ENCODE measurements at places on chromosomes 5 and 9.

DNA sequence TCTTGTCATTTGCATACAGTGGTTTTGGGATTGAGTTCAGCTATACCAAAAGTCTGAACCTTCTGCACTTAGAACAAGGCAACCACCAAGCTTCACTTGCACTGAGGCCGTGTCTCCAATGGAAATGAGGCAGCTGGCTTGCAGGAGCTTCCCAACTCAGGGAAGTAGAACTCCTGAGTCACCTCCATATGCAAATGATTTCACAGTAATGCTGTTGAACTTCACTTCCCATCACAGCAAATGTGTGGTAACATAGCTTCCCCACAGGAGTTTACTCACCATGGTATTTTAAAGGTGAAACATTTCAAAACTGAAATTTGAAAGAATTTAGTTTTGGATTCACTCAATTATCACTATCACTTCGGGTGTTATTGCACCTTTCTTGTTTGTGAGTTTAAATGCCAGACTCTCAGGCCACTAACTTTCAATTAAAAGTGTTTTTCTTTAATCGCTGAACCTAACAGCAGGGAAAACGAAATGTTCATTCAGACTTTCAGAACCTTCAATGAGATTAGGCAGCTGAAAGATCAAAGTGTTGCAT, 9.0 kb downstream of the CD274 start:
- DNase-seq = no peak

DNA sequence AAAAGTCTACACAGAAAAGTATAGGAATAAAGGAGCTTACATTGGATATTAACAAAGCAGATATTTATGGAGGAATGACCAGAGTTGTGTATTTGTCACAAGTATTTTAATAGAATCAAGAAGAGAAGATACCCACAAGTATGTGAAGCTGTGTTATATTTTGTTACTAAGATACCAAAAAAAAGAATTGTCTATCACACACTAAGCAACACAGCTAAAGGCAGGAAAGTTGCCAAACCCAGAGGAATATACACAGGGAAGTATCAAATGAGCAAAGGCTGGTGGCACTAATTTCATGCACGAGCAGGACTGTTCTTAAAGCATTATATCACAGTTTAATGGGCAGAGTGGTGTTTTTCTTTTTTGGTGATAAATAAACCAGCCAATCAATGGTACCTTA, 30.9 kb upstream of the RAI14 start:
- no peak for DNase-seq

DNA sequence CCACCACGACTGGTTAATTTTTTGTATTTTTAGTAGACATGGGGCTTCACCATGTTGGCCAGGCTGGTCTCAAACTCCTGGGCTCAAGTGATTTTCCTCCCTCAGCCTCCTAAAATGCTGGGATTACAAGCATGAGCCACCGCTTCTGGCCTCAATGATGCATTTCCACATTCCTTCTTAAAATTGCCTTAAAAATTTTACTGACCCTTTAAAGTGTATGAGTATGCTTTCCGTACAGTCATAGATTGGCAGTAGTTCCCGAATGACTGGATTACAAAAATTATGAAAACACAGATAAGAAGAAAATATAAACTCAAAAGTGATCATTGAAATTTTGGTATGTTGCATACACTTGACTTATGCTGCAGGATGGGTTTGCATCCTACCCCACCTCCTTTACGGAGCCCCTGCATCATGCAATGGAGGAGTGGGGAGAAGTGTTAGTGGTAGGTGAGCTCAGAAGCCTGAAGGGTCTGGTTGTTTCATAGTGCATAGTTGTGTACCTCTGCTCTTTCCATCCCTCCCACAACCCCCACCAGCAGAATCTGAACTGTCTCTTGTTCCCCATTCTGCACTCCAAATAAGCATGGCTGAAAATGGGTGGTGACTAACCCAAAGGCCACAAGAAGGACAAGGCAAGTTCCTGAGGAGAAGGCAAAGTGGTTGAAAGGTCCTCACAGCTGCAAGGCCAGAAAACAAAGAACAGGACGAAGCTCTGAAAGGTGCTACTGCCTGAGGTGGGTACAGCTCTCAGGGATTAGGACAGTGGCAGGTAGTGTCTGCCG, 26.8 kb downstream of the ANKRD55 start:
- DNase-seq = no peak

DNA sequence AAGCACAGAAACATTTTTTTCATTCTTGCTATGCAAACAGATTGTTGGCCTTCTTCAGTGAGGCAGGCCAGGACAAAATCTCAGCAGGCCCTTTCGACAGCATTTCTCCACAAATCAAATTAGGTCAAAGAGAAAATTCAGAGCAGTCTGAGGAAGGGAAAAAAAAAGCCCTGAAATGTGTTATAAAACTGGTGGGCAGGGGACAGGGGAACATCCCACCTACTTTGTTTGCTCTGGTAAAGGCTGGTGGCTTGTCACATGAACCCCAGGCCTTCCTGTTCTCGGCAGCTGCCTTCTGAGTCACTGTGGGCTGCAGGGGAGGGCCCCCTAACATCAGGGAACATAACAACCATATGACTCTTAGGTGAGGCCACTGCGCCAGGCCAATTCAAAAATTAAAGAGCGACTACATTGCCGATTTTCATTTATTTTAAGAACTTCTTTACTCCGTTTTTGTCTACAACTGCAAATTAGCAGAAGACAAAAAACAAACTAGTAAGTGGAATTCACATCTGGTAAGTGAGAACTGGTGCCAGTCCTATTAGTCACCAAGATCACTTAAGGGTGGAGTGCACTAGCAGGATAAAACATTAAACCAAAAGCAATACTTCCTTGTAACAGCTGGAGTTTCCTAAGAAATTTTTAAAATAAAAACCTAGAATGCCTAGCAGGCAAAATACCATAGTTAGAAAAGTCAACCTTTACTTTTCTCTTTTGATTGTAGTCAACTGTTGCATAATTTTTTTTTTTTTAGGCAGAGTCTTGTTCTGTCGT, 46.2 kb upstream of the DENND4C start:
- peak; percentile 7 for DNase-seq

DNA sequence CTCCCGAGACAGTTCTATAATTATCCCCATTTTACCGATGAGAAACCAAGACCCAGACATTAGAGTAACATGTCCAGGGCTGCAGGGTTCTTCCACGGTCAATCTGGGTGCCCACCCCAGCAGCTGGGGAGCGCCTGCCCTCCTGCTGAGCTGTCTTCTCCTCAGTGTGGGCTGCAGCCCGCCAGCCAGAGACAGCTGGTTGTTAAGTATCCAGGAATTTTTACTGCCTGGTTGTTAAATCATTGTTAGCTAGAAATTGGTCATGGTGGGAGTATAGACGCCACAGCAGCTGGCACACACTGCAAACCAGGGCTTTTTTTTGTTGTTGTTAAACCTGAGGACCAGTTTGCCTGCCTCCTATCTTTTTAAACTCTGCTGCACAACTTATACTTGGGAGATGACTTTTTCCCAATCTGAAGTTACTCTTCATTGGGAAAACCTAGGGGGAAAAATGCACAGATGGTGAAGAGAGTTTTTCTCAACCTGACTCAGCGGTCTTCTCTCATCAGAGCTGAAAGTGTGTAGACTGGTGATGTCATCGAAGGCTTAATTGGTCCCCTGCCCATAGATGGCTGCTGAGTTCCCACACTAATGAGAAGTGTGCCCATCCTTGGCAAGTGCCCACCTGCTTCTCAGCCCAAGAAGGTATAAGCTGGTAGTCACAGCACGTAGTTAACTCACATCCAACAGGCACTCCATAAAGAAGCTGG, 208.6 kb downstream of the DRD1 start:
- no peak for DNase-seq

DNA sequence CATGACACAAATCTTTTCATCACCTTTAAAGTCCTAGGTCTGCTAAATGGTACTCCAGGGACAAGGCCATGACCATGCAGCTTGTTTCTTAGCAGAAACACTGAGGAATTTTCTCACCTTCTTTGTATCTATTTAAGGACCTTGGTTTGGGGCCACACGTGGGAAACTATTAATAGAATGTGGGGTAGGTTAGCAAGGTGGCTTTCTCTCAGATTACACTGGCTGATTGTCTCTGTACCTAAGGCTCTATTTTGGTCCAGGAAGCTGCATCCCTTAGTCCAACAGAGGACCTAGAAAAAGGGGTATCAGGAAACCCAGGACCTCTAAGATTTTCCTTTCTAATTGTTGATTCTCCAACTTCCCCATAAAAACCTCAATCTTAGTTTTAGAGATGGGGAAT, 36.3 kb upstream of the FRMD3 start:
- no peak for DNase-seq

GRCh38 chr5:65803699-65804391, 81.8 kb downstream of the NLN start:
- no peak for DNase-seq

GRCh38 chr9:98657897-98658296, 50.8 kb downstream of the GABBR2 start:
- no peak for DNase-seq

GRCh38 chr5:14671414-14671813, 6.9 kb downstream of the OTULIN start:
- DNase-seq = no peak

DNA sequence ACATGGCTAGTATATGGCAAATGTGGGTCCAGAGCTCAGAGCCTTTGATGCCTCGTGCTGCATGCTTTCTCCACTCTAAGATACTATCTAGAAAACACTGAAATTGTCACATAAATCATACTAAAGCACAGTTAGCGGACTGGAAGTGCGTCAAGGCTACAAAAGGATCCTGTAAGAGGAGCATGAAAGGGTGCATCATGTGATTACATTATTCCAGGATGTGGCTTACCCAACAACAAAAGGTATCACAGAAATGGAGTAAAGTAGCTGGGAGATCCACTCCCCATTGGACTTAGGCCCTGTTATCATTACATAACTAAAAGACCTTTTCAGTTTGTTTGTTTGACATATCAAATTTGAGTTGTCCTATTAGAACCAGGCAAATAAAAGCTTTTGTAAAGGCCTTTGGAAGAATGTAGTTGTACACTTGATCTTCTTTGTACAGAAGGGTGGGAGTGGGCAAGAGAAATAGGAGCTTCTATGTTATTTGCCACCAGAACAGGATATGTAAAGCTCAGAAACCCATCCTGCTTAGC, 6.9 kb downstream of the SLC31A1 start:
- DNase-seq = no peak

- DNase-seq = no peak
Measured at GRCh38 chr5:21687621-21688020, 1165.5 kb downstream of the CDH12 start.

DNA sequence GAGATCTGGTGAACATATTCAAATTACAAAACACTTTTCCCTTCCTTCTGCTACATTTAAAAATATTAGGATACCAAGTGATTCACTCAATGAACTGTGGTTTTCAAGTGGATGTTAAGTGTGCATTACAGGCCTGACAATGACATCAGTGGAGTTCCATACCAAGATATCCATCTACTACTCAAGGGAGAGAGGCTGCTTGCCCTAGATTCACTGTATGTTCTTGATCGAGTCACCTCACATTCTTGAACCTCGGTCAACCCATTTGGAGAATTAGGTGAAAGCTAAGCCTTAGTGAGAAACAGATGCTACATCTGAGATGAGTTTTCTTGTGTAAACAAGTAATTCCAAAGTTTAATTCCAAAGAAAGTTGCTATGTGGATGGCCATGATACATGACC, 142.2 kb downstream of the FGF10 start:
- no peak for DNase-seq

- no peak for DNase-seq
Measured at GRCh38 chr9:642014-642413, 199.5 kb upstream of the DMRT1 start.

DNA sequence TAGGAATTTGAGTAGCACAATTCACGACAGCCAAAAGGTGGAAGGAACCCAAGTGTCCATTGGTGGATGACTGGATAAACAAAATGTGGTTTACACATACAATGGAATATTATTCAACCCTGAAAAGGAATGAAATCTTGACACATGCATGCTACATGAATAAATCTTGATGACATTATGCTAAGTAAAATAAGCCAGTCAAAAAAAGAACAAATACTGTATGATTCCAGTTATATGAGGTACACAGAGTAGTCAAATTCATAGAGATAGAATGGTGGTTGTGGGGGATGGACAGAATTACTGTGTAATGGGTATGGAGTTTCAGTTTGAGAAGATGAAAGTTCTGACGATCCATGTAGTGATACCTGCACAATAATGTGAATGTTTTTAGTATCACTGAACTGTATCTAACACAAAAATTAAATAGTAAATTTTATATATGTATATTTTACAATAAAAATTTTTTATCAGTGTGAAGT, 117.7 kb upstream of the GNA14 start:
- no peak for DNase-seq

GRCh38 chr5:2917093-2917492, 165.6 kb upstream of the IRX2 start:
- no peak for DNase-seq

DNA sequence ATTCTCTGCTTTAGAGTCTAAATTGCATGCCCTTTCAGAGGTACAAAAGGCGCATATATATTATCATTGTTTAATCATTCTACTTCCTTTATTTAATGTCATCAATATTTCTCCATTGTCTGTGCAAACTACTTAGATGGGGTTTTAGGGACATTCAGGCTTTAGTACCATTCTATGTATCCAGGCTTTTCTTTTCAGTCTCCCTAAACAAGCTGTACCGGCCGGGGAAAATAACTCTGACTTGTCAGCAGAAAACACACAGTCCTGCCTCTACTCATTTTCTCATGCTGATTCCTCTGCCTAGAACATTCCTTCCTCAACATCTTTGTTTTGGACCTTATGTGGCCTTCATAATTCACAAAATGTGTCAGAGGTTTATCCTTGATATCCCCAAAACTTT, 392.1 kb upstream of the DAB2 start:
- DNase-seq = no peak

DNA sequence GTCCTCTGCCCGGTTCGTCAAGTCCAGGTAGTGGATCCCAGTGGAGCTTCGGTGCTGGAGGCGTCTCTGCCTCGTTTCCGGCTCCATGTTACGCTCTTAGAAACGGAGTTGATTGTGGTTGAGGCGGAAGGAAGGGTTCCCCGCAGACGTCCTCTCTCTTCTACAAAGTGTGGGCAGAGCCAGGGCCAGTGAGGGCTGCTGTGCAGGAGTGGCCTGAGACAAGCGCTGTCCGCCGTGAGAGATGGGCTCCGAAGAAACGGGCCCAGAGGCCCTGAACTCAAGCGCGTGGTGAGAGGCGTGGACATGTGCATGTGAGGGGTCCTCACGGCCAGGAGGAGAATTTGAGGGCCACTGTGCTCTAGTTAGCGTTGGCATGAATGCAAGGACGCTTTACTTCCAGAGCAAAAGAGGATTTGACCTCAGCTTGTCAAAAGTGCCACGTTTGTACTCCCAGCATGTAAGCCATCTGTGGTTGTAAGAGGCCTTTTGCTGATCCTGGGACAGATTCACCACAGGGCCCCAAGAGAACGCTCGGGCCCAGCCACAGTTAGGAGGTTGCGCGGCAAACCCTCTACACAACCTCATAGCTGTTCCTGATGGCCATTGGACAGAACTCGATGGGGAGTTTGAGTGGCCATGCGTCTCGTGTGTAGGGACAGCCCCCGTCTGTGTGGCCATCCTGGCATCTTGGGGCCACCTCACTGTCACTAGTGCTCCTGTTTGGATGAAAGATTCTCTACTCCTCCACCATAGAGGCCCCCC, 10.2 kb downstream of the MAN1B1 start:
- DNase-seq = no peak

GRCh38 chr9:35515766-35516165, 25.9 kb downstream of the RUSC2 start:
- no peak for DNase-seq

Data from T1000 (cell line).